NCI-H524 treated with DMSO at 0.1 percent for 48 hours (cell line): ENCODE measurements at places on chromosomes 7 and 10.
A peak's percentile ranks its signal among the peaks of the same experiment; 100 is the strongest.

DNA sequence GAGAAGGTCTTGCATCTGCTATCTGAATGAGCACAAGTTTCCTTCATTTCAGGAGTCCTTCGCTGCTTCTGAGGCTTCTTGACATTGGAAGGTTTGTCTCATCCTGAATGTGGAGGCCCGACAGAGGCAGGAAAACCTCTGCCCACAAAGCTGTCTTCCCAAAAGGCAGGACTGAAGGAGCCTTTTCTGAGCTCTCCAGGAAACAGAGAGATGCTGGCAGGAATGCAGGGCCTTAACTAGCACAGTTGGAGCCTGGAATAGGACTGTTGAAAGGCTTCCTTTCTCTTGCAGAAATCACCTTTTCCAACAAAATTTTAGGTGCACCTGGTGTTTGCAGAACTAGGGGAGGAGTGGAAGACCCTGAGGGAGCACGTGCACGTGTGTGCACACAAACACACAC lies 637.4 kb upstream of the MKI67 start:
- DNase-seq, result no peak

DNA sequence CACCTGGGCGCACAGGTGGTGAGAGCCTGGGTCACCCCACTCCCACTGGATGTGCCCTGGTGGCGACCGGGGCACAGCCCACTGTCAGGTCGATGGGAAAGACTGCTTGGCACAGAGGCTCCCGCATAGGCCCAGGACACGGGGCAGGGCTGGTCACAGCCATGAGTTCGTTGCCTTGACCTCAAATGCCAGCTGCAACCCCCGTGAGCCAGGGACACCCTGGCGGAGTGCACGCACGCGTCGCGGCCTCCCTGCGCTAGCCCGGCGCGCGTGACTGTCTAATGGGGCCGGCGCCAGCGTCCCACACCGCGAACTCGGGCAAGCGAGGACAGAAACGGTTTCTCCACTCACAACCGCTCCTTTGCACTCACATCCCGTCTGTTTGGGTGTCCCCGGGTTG lies 267.4 kb downstream of the USP6NL start:
- no peak for DNase-seq

DNA sequence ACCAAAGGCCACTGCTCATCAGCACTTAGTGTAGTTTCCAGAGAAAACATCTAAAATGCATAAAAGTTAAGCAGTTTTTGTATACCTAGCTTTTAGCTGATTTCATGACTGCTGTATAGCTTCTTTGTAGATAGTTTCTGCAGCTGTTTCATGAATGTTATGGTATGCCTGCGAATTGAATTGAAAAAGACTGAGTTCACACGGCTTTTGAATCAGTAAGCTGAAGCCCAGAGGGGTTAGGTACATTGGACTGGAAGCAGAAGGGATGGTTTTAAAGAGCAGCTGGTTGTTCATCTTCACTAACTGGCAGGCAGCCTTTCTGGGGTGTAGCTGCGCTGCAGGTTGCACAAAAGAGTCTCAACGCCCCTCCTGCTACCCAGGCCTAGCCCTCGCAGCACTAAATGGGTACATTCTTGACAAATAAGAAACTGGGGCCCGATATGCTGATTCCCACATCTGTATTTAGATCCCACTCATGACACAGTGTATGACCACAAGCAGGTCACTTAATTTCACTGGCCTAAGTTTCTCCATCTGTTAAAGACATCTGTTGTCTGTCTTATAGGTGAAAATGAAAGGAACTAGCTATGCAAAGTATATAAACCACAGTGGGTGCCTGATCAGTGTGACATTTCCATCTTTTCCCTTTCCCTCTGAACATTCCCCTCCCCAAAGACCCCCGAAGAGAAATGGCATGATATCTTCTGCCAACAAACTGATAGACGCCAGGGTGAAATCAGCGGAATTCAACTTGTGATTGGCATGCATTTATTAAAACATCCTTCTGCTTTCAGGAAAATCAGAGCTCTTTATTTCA lies 85.9 kb upstream of the AGBL3 start:
- DNase-seq, result peak; percentile 66

- DNase-seq, result peak; percentile 59
These were observed 279.8 kb downstream of the CAMK1D start for GRCh38 chr10:12628964-12629766.

DNA sequence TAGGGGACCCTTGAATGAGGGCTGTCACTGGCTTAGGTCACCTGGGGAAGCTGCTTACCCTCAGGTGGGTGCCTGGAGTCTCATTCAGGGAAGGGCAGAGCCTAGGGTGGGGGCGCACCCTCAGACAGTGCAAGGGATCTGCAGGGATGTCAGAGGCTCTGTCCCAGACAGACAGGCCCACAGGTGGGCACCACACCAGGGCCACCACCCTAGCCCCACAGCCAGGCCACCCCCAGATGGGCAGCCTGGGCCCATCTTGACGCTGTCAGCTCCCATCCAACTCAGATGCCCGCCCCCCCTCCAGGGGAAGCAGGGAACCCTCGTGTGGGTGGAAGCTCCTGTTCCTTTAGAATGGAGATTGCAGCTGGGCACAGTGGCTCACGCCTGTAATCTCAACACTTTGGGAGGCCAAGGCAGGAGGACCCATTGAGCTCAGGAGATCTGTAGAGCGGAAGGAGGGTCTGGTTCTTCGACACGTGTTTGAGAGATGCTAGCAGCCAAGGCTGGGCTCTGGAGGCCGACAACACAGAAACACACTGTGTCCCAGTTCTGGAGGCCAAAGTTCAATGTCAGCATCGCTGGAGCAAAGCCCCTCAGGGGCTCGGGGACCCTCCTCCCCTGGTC lies 58.5 kb upstream of the DNAJB6 start:
- no peak for DNase-seq
